Fibroblast of the conjunctiva (primary cell): ENCODE measurements at places on chromosomes 12 and 14.

DNA sequence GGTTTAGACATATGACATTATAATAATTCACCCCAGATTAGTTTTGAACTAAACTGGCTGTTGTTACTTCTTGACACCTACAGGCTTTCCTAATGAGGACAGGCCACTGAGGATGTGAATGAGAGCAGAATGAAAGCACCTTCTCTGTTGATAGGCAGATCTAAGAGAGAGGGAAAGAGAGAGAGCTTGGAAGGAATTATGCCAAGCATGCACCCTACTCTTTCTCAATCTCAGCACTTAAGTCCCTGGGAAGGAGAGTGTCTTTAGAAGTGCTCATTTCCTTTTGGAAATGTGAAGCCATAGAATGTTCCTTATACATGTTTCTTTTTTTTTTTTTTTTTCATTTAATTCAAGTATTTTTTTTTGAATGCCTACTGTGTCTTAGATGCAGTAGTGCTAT lies 49.0 kb downstream of the TBC1D15 start:
- DNase-seq: no peak

- DNase-seq: peak; percentile 37
These were observed 90.0 kb downstream of the RIN3 start for GRCh38 chr14:92603309-92604242.

- no peak for DNase-seq
These were observed 221.2 kb downstream of the KCNH5 start for GRCh38 chr14:62824086-62824485.

- no peak for DNase-seq
These were observed 155.5 kb downstream of the ANO2 start for GRCh38 chr12:5789469-5789968.

DNA sequence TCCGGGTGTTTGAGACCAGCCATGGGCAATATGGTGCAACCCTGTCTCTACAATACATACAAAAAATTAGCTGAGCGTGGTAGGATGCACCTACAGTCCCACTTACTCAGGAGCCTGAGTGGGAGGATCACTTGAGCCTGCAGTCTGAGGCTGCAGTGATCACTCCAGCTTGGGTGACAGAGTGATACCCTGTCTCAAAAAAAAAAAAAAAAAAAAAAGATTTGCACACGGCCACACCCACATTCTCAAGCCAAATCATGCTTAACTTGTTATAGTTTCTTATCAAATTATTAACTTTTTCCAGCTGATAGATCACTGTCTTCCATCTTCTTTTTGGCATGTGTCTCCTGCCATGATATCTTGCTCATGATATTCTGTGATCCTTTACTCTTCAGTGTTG lies 6.8 kb downstream of the DRAM1 start:
- DNase-seq: no peak

GRCh38 chr12:101745481-101745880 lies 6.2 kb upstream of the SYCP3 start:
- DNase-seq: no peak

DNA sequence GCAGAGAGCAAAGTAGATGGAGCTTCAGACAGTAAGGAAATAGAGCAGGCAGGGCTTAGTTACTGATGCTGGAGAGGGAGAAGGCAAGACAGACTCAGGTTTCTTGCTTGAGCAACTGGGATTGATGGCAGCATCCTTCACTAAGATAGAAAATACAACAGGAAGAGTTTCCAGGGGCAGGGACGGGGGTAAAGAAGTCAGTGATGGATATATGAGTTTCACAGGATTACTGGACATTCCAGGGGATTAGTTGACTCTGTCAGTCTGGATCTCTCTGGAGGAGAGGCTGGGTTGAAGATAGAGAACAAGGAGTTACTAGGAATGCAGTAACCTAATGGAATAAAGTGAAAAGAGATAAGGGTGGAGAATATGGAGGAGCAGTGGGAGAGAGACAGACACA lies 74.5 kb upstream of the ATF1 start:
- DNase-seq: no peak

- DNase-seq: peak; percentile 93
These were observed at the start of gene ACTN1 for GRCh38 chr14:68979021-68979721. Gene ACTN1, minus strand, starts transcription at chr14:68979302. Its CDS starts 246 bp downstream, at chr14:68979056.

DNA sequence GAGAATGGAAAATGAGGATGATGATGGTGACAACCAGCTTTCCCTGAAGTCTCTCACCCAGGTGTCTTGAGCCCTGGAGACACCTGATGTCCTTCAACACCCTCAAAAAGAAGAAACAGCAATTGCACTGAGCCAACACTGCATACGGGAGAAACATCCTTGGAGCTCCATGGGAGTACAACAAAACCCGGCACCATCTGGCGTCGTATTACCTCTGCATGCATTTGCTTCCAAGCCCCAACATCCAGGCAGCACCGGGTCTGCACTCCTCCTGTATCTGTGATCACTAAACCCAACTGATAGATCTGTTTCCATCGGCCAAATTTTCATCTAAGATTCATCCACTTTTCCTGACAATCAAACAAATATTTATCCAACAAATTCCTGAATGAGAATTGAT lies 249.9 kb downstream of the DPF3 start:
- DNase-seq: no peak
